ENCODE measurements at places on chromosomes 5 and 9.

GRCh38 chr5:88716101-88716500, 166.9 kb downstream of the MEF2C start:
- no peak for DNase-seq

GRCh38 chr9:120876842-120877240, at the start of gene PHF19:
PHF19 (minus strand) TSS chr9:120877188; CDS start chr9:120874741, 2,447 bp downstream.
- DNase-seq, result no peak

GRCh38 chr9:120532475-120532874, 47.5 kb downstream of the CDK5RAP2 start:
- no peak for DNase-seq

GRCh38 chr5:53378590-53379247, 101.7 kb upstream of the FST start:
- peak; percentile 46 for DNase-seq

- no peak for DNase-seq
Observed at GRCh38 chr5:127697894-127698600, 5.1 kb upstream of the CCDC192 start.

- no peak for DNase-seq
Observed at GRCh38 chr5:171762021-171762608, 23.5 kb upstream of the SMIM23 start.

DNA sequence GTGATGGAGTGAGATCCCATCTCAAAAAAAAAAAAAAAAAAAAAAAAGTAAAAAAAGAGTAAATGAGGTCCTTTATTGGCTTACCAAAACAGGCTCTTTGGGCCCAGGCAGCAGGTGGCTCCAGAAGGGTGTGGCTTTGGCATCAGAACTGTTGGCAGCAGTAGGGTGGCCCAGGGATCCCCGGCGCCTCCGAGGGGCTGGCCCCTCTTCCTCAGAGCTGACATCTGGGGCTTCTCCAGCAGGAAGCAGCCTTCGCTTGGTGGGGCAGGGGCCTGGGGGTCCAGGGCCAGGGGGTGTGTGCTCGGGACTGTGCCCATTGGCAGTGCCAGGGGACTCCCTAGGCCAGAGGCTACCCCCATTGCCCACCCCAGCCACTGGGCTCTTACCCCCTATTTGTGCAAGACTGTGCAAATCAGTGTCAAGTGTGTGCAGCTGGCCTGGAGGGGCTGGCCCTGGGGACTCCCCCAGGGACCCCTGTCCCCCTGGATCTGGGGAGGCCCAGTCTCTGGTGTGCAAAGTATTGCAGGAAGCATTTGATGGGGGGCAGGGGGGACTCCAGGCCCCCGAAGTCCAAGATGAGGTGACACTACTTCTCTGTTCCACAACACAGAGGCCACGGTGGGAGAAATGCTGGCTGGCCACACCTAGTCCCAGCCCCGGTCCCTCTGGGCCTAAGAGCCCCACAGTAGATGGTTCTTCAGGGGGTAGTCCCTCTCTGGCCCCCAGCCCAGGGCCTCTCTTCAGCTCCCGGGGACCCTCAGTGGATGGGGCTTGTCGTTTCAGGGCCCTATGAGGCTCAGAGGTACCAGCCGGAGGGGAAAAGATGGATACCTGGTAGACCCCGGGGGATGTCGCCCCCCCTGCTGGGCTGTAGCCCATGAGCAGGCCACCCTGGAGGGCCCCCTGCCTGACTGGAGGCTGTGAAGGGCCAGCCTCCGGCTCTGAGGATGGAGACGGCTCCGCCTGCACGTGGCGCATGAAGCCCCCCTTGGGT, 4.7 kb upstream of the STOML2 start:
- no peak for DNase-seq

DNA sequence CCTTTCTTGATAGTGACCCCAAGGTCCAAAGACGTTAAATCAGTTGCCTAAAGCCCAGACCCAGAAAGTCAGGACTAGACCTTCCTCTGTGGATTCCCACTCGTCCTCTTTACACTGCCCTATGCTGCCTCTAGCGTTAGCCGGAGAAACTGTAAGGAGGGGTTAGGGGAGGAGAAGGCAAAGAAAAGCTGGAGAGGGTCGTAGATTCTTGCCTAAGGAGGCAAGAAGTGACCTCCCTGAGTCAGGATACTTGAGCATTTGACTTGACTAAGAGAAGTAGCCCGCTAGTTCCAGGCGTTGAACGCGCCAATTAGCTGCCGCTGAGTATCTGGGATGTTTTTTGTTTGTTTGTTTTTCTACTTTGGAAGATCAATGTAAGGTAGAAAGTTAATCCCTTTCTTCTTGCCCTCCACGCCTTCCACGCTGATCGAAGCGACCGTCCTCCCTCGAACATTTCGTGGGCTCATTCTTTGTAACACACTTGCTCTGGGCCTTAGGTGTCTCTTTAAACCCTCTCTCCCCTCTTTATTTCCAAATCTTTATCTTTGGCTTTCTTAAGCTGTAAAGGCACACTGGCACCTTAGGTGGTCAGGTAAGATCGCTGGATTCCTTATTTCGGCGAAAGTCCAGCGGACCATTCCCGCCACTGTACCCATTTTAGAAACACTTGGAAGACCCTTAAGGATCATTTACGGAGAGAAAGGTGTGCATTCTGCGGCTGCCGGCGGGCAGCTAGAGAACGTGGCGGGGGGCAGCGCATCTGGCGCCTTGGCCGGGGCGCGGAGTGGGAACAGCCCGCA, 5.1 kb upstream of the RGMB start:
- DNase-seq, result no peak

GRCh38 chr9:136110082-136111061, 8.3 kb downstream of the TMEM250 start:
- no peak for DNase-seq

DNA sequence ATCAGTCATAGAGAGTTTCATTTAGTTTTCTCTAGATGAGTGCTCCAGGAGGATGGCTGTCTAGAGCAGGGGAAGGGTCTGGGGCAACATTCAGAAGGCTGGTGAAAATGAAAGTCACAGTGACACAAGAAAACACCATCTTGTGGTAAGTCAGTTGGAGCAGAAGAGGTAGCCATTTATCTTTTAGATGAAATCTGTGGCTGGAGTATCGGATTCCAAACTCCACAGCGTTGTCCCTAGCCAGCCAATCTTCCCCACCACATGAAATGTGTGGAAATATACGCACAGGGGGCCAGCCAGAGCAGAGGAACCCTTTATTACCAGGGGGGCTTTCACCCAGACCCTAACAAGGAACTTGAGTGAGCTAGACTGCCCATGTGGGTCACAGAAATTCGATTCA, 15.9 kb upstream of the TNFAIP8 start:
- DNase-seq, result no peak

- DNase-seq, result no peak
Observed at GRCh38 chr9:20437476-20437875, 184.8 kb downstream of the MLLT3 start.

DNA sequence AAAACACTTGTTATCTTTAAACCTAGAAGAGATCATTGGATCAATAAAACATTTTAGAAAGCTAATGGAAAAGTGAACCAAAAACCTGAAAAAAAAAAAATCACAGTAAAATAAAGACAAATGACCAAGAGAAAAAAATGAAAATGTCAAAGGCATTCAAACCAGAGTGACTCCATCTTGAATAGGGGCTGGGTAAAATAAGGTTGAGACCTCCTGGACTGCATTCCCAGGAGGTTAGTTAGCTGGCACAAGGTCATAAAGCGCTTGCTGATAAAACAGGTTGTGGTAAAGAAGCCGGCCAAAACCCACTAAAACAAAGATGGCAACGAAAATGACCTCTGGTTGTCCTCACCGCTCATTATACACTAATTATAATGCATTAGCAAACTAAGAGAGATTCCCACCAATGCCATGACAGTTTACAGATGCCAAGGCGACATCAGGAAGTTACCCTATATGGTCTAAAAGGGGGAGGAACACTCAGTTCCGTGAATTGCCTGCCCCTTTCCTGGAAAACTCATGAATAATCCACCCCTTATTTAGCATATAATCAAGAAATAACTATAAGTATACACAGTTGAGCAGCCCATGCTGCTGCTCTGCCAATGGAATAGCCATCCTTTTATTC, 116.7 kb upstream of the NEK6 start:
- no peak for DNase-seq

- DNase-seq, result no peak
Observed at GRCh38 chr5:112239996-112240395, 179.1 kb downstream of the EPB41L4A start.

- no peak for DNase-seq
Observed at GRCh38 chr5:127426661-127427060, 90.8 kb upstream of the PRRC1 start.

- no peak for DNase-seq
Observed at GRCh38 chr9:92764381-92764987, at the start of gene BICD2. BICD2 (minus strand) TSS chr9:92764833; CDS start chr9:92764744, 89 bp downstream.

DNA sequence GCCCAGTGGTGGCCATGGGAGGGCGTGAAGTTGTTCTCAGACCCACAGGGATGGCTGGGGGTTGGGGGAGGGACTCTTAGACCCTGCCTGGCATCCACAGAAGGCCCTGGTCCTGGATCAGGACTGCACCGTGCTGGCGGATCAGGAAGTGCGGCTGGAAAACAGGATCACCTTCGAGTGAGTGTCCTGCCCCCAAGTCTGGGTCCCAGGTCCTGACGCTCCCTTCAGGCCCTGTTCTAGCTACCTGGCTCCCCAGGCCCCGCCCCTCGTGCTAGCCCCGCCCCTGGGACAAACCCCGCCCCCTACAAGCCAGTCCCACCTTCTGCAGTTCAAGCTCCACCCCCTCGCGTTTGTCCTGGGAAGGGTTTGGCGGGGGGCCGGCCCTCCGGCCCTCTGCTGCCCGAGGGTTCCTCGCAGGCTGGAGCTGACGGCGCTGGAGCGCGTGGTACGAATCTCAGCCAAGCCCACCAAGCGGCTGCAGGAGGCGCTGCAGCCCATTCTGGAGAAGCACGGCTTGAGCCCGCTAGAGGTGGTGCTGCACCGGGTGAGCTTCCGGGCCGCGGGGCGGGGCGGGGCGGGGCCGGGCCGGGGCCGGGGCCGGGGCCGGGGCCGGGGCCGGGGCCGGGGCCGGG, 12.9 kb downstream of the RGS14 start:
- no peak for DNase-seq

Measured in fibroblast of skin of left biceps (primary cell).